Activated naive CD4-positive, alpha-beta T cell (primary cell): ENCODE measurements at places on chromosomes 3 and 15.

GRCh38 chr3:138135146-138135832, 3.1 kb upstream of the A4GNT start:
- DNase-seq, result no peak

DNA sequence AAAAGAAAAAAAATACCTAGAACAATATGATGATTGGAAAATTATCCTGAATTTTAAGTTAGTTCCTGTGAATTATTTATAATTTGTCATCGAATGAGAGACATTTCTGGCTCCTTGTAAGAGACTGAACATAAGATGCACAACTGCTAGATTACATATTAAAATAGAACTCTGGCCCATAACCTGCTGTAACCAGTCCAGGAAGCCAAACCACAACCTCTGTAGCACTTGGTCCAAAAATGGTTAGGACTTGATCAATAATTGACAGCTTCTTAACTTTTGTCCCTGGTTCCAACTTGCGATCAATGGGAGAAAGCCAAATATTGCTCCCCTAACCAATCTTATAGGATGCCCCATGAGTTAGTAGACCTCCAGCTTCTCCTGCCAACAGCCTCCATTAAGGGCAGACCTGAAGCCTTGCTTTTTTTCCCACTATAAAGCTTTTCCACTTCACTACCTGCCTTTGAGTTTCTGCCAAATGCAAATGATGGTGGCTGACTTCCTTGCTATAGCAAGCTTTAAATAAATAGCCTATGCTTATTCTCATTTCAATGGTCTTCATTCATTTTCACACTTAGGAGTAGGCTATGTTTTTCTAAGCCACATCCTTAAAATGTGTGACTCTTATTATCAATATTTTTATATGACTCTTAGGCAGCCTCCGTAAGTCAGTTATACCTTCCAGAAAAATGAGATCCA, 224.0 kb upstream of the ARHGEF26 start:
- DNase-seq, result no peak

- no peak for DNase-seq
Measured at GRCh38 chr15:87805117-87805820, 451.3 kb downstream of the NTRK3 start.

- DNase-seq, result no peak
Measured at GRCh38 chr3:177992993-177993970, 543.0 kb upstream of the KCNMB2 start.

GRCh38 chr3:12939137-12939536, 97.8 kb upstream of the RPL32 start:
- DNase-seq, result no peak

- DNase-seq, result no peak
Measured at GRCh38 chr15:42772144-42772543, 35.2 kb upstream of the CDAN1 start.

DNA sequence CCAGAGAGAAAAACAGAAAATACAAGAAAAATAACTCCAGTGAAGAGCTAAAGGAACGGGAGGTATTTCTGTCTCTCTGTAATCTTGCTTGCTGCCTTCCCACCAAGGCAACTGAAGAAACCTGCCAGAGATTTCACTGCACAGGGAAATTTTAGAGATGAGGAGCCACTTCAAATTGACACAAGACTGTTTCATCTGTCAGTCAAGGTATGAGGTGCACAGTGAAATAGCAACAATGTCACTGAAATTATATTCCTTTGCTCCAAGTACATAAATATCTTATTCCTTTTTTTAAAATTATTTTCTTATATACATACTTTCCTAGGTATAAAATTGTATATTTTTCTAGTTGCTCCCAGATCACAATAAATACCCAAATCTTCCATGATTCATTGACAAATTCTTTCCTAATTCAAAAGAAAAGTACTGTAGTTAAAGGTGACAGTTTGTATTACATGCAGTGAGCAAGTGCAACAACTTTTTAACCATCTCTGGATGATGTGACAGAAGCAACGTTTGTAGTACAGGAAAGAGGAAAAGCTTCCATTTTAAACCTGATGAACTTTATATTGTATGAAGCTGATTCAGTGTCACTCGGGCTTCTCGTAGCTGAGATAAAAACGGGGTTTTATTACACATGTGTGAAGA, 563.4 kb downstream of the TUSC7 start:
- no peak for DNase-seq

- no peak for DNase-seq
Measured at GRCh38 chr3:194871864-194872668, 186.4 kb downstream of the FAM43A start.

DNA sequence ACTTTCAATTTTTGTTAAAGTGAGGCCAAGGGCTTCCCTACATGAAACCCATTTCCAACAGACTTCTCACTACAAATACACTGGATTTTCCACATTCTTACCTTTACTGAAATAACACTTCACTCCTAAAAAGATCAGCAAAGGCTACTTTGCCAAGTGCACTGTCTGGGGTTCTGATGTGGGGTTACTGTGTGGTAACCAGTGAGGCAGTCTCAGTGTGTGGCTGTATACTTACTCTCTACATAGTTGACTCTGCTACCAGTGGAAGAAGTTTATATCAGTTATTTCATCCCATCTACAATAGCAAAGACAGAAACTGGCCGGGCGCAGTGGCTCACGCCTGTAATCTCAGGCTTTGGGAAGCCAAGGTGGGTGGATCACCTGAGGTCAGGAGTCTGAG, 5.6 kb downstream of the WDR82 start:
- no peak for DNase-seq

DNA sequence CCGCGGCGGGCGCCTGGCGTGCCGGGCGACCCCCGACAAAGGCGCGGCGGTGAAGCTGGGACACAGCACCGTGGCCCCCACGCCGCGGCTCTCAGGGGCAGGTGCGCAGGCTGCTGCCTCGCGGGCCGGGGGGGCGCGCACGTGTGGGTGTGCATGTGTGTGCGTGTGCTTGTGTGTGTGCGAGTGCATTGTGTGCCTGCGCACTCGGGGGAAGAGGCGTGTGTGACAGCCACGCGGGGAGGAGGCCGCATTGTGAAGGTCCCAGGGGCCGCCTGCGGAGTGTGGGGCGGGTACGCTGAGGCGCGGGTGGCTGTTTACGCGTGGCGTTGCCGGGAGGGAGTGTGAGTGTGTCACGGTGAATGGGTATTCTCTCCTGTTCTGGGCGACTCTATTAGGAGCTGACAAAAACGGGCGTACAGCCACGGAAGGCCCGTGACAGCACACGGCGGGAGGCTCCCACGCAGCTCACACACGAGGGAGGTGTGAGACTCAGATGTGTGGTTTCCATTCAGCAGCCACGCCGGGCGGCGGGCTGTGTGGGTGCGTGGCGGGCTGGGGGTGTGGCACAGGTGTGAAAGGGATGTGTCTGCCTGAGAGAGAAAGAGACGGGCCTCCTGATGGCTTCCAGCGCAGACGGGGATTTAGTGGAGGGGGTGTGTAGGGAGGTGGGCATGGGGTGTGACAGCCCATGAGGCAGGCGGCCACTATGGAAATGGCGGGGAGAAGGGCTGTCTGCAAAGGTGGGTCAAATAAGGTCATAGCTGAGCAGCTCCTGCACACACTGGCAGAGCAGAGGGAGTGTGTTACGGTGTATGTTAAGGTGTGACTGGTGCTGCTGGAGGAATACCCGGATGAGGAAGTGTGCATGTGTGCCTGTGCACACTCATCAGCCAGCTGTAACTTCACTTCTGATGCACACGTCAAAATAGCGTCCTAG, 750 bp downstream of the PODXL2 start:
- peak; percentile 19 for DNase-seq

GRCh38 chr15:56871185-56871584, 47.3 kb upstream of the TCF12 start:
- DNase-seq, result no peak

DNA sequence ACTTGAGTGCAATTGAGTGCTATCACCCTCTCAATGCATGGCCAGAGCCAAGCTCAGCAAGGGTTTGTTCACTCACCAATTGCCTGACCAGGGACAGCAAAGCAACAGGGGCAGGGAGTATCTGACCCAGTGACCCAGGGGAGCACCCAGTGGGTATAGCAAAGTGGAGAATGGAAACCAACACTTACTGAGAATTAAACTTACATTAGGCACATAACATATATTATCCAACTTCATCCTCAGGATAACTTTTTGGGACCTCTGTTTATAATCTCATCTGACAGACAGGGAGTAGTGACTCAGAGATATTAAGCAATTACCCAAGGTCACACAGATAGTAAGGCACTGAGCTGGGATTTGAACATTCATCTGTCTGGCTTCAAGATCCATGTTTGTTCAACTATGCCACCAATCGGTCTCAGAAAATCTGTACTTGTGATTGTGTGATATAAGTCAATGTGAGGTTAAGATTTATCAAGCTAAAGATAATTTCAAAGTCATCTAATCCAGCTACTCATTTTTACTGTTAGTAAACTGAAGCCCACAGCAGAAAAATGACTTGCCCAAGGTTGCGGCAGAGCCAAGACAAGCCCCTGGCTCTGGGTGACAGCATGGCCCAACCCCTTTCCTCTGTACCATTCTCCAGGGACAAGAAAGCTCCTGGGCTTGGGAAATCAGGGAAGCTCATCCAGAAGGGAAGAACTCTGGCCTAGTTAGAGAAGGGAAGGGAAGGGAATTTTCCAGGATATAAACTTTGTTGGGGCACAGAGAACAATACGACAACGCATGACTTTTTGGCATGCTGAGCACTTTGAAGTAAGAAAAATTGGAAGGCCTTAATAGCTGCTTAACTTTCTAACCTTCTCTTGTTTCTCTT, 138.0 kb upstream of the SMAD3 start:
- no peak for DNase-seq

- no peak for DNase-seq
Measured at GRCh38 chr3:126849768-126850167, 133.1 kb upstream of the PLXNA1 start.

DNA sequence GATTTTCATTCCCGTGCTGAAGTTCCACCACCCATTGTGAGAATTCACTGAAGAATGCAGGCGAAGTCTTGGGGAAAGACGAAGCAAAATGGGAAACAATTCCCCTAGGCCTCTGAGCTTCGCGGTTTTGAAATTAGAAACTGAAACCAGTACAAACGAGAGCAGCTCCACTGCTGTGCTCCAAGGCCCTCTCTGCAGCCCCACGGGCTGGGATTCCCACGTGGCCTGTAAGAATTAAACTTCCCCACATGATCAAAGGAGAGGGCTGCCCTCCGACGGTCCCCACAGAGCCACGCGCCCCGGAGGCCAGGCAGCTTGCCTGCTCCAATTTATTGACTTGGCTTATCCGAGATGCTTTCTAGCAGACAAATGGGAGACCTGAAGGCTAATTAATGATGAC, 144.0 kb downstream of the GREM1 start:
- no peak for DNase-seq

- DNase-seq, result no peak
Measured at GRCh38 chr15:44591326-44591725, 54.4 kb downstream of the EIF3J start.

DNA sequence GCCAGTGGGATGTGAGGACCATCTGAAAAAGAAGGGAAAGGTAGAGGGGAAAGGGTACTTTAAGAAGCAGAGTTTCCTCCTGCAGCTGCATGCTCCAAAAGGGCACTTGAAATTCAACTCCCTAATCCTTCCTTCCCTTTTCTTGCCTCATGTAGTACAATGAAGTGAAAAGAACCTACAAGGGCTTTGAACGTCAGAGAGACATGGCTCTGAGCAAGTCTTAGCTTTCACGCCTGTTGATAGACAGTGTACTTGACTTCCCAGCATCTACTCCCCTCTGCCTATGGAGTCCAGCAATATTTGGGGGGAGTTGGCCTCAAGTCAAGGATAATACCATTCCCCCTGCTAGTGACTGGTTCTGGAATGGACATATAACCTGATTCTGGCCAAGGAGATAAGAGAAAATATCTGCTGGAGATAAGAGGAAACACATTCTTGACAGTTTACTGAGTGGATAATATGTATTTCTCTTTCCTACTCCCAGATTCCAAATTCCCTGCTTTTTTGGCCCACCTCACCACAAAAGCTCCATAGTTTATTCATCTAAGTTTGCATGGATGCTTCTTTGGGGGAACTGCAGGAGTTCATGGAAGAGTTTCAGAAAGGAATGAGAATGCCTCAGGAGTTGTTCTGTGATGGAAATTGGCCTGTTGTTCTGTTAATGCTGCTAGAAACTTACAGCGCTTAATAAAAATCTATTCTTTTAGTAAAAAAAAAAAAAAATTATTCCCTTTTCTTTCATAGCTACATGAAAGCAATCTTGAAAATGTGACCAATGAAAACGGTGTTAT, 193.0 kb upstream of the TPM1 start:
- DNase-seq, result no peak

DNA sequence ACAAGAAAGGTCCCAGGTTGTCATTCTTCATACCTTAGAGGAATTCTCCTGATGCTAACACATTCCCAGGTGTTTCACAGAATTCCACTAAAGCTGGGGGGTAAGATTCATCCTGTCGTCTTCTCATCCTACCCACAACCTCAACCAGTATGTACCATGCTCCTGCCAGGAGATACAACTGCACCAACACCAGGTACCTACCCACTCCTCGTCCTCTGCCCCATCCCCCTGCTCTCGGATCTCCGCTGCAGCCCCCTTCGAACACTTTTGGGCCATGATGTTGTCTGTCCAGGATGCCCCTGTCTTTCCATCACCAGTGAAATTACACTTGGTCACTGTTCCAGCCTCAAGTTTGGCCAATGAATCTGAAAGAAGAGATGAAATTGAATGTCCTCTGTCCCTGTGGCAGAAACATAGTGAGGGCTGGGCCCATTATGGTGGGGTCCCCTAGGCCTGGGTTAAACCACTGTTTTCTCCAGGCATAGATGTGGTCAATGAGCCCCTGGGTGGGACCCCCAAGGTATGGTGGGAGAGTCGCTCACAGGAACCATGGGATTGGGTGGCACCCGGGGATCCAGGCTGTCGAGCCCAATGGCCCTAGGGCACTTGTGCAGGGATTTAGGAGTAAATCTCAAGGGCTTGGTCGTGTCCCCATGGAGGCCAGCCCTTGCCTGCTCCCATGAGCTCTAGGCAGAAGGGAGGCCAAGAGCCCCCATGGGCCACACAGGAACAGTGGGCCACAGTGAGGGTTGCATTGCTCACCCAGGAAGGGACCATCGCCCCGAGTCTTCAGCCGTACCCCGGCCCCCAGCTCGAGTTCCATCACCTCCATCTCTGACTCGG, 9.4 kb upstream of the AP3S2 start:
- no peak for DNase-seq

GRCh38 chr3:129449279-129450115, 9.5 kb downstream of the IFT122 start:
- no peak for DNase-seq

GRCh38 chr3:4531478-4532025, 38.4 kb downstream of the ITPR1 start:
- no peak for DNase-seq
